ENCODE measurements at places on chromosomes 12 and 14.

- DNase-seq, result no peak
These were observed 4.0 kb upstream of the NAA25 start for GRCh38 chr12:112112409-112113133.

GRCh38 chr14:80770114-80770908 is 171.2 kb downstream of the CEP128 start:
- no peak for DNase-seq

- DNase-seq, result no peak
These were observed 40.4 kb downstream of the ERH start for GRCh38 chr14:69357544-69358200.

- no peak for DNase-seq
These were observed 4.7 kb upstream of the GPATCH2L start for GRCh38 chr14:76146976-76147375.

DNA sequence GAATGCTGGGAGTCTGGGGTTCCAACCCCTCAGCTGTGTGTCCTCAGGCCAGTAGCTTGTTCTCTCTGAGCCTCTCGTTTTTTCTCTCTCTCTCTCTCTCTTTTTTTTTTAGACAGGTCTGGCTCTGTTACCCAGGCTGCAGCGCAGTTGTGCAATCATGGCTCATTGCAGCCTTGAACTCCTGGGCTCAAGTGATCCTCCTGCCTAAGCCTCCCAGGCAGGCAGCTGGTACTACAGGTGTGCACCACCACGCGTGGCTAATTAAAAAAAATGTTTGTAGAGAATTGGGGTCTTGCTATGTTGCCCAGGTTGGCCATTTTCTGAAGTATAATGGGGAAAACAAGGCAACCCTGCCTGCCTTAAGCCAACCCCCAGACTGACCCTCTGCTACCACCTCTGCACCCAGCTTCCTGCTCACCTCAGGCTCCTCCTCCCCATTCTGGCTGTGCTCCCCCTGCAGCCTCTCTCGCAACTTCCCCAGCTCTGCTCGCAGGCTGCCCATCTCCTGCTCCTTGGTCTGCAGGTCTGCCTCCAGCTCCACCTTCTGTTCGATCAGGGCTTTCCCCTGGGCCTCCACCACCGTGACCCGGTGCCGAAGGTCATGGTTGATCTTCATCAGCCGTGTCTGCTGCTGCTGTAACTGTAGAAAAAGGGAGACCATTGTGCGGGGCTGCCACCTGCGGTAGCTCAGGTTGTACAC is 35.2 kb downstream of the RILPL1 start:
- peak; percentile 50 for DNase-seq
